Astrocyte (in vitro differentiated cells and primary cell): ENCODE measurements at places on chromosomes 11 and 22. TPM values are rescaled to one million over a fixed set of nuclear protein-coding genes. Genes with fewer than 3 reads are reported as not detected.
A peak's percentile ranks its signal among the peaks of the same experiment; 100 is the strongest.

DNA sequence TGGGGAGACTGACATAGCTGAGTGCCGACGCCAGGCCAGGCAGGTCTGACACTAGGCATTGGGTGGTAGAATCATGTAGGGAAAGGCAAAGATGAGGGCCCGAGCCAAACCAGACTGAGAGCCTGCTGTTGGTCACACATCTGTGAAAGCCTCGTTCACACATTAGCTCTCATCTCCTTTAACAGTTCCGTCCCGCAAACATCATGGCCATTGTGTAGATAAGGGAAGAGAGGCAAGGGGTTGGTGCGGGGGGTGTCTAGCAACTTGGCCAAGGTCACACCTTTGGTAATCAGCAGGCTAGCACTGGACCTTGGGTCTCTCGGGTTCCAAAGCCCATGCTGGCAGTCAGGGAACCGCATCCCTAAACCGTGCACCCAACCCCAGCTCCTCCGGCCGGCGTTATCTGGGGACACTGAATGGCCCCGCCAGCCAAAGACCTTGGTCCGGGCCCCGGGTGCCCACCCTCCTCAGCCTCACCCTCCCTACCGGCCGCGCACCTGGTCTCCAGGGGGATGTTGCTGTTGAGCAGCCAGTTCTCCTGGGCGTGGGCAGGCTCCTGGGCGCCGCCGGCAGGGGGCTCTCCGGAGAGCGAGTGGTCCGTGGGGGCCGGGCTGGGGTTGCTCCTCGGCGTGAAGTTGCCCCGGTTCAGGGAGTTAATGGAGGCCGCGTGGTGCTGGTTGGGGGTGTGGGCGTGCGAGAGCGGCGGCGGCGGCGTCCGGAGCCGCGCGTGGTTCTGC lies 328.3 kb upstream of the NARS2 start:
- no peaks in the 10 kb centered on the region for H3K4me1 ChIP-seq
- H3K4me3 ChIP-seq: no peak overlapping the region
- no peak for DNase-seq
- no peaks in the 10 kb centered on the region for H3K27me3 ChIP-seq
- no peak overlapping the region for H3K27ac ChIP-seq

- H3K4me3 ChIP-seq: peak overlapping the region; percentile 16
- no peaks in the 10 kb centered on the region for H3K27me3 ChIP-seq
- peaks cover 43% of the 10 kb centered on the region for H3K4me1 ChIP-seq
- H3K36me3 ChIP-seq: no peaks in the 10 kb centered on the region
- DNase-seq: peak; percentile 100
Observed at GRCh38 chr11:9565822-9566560, 7.5 kb upstream of the WEE1 start.

- peaks cover 6% of the 10 kb centered on the region for H3K4me1 ChIP-seq
- no peak for DNase-seq
- no peak overlapping the region for H3K4me3 ChIP-seq
- no peaks in the 10 kb centered on the region for H3K27me3 ChIP-seq
- no peak overlapping the region for H3K27ac ChIP-seq
- peaks cover 3% of the 10 kb centered on the region for H3K36me3 ChIP-seq
Observed at GRCh38 chr11:46402957-46403902, 11.7 kb upstream of the CHRM4 start.

DNA sequence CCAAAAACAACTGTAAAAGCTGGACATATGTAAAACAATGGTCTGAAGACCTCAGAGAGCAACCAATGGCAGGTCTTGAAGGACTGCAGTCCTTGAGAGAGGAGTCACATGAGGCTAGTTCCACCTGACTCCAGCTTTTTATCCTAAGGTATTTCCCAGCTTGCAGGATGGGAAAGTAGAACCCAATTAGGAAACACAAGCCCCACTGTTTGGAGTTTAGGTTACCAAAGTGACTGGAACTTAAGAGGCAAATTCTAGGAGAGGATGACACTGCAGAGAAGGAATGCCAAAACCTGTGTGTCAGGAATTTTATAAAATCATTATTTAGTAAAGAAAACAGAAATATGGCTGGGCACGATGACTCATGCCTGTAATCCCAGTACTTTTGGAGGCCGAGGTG lies 18.4 kb downstream of the OR2AT4 start:
- no peaks in the 10 kb centered on the region for H3K36me3 ChIP-seq
- H3K4me1 ChIP-seq: no peaks in the 10 kb centered on the region
- no peak overlapping the region for H3K4me3 ChIP-seq
- DNase-seq: peak; percentile 12
- H3K27ac ChIP-seq: no peak overlapping the region

ZC3H12C gene
- 10.4 and 12.0 TPM in 2 replicates for total RNA-seq

SPI1 gene
- total RNA-seq: not detected in 2 replicates

DNA sequence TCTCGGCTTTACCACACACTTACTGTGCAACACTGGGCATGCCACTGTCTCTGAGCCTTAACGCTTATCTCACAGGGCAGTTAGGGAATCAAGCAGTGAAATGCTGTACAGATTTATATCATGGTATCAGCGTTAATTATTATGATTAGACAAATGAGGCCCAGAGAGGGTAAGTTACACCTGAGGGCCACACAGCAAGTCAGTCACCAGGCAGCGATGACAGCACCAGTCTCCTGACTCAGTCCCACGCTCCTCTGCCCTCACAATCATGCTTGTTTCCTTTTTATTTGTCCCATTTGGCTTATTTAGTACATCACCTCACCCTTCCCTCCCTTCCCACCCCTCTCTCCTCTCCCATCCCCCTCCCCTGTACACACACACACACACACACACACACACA lies 12.2 kb downstream of the CHRDL2 start:
- no peaks in the 10 kb centered on the region for H3K4me1 ChIP-seq
- H3K27me3 ChIP-seq: peaks cover 8% of the 10 kb centered on the region
- no peak overlapping the region for H3K4me3 ChIP-seq
- DNase-seq: no peak
- no peak overlapping the region for H3K27ac ChIP-seq

CCDC34 gene
- total RNA-seq: 11.7 and 12.8 TPM in 2 replicates

DNA sequence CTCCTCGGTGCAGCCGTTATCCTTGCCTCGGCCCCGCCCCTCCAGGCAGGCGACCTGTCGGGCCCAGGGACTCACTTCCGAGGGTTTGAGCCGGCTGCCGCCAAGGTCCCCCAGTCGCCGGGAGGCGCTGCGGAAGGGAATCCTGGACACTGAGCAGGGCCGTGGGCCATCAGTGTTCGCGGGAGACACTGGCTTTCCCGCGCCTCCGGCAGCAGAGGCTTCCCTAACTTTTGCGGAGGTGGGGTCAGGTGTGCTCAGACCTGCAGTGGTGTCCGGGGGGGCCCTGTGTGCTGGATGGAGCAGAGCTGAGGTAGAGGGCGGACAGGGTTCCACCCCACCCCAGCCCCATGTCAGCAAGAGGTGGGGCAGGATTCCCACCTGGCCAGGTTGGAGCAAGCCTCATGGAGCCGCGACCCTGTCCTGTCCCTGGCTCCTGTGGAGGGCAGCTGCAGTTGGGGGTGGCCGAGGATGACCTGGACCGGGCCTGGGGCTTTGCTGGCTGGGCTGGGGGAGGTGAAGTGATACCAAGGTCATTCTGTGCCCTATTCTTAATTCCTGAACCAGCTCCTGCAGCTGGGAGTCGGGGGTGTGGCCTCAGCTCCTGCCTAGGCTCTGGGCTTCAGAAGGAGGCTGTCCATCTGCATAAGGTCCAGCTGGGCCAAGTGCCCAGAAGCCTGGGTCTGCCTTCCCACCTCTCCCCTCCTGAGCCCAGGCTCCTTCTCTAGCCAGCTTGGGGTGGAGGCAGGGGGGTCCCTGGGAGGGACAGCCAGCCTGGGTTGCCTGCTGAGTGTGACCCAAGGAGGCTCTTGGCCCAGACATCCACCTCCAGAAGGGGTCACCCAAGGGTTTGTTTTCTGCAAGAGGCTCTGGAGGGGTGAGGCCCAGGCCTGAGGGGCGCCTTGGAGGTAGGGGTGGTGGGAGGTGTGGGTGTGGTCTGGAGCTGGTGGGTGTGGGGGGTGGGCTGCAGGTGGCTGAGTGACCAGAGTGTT lies 8.4 kb downstream of the TSPAN4 start:
- no peaks in the 10 kb centered on the region for H3K27me3 ChIP-seq
- DNase-seq: no peak
- peaks cover 21% of the 10 kb centered on the region for H3K4me1 ChIP-seq
- H3K4me3 ChIP-seq: no peak overlapping the region
- no peak overlapping the region for H3K27ac ChIP-seq

DNA sequence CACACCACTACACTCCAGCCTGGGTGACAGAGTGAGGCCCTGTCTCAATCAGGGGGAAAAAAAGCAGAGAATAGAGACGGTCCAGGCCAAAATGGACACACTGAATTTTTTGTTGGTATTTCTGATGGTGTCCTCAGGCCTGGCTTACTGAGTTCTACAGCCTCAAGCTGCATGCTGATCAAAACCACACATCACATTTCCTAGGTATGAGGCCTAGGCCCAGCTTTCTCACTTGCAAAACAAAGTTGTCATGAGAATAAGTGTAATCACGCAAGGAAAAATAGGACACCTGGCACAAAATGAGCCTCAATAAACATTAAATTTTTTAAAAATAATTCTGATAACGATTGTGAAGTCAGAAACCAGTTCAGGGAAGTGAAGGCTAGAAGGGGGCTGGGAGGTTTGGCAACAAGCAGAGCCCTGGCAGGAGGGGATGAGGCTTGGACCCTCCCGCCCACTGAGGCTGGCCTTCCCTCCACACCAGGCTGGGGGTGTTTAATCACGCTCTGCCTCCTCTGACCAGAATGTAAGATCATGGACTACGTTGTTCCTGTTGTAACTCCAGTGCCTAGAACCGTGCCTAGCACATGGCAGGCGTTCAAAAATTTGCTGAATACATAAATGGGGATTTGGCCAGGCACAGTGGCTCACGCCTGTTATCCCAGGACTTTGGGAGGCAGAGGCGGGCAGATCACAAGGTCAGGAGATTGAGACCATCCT lies 18.1 kb downstream of the PACSIN2 start:
- DNase-seq: peak; percentile 75
- H3K36me3 ChIP-seq: no peaks in the 10 kb centered on the region
- no peak overlapping the region for H3K4me3 ChIP-seq
- no peaks in the 10 kb centered on the region for H3K27me3 ChIP-seq
- H3K27ac ChIP-seq: no peak overlapping the region

DNA sequence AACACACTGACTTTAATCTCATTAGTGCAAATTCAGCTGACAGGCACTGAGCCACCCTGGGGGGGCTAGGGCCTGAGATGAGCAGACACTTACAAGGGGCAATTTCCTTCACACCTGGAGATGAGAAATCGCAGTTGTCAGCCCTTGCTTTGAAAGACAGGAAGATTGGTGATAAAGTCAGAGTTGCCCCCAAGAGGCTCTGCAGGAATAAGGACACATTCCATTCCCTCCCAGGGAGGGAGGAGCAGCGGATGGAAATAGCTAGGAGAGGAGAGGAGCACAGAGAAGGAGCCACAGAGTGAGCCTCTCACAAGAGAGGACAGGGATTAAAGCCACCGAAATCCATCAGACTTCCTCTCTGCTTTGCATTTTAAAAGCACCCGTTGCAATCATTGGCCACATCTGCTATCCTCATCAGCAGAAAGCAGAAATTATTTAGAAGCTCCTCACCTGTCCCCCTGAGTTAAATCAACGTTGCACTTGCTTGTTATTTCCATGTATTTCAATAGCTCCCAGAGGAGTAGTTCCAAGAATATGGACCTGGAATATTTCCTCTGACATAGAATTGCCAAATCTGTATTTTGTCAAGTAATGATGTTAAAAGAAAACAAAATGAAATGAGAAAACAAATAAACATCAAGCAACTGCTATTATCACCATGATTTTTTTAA lies 213.7 kb downstream of the BARX2 start:
- H3K4me1 ChIP-seq: no peaks in the 10 kb centered on the region
- no peak overlapping the region for H3K27ac ChIP-seq
- DNase-seq: no peak
- H3K27me3 ChIP-seq: peaks cover 4% of the 10 kb centered on the region

- DNase-seq: no peak
- peaks cover 18% of the 10 kb centered on the region for H3K4me1 ChIP-seq
- no peaks in the 10 kb centered on the region for H3K36me3 ChIP-seq
- H3K27me3 ChIP-seq: no peaks in the 10 kb centered on the region
- H3K4me3 ChIP-seq: no peak overlapping the region
- no peak overlapping the region for H3K27ac ChIP-seq
Observed at GRCh38 chr11:95154514-95154913, 64.9 kb downstream of the ENDOD1 start.

DNA sequence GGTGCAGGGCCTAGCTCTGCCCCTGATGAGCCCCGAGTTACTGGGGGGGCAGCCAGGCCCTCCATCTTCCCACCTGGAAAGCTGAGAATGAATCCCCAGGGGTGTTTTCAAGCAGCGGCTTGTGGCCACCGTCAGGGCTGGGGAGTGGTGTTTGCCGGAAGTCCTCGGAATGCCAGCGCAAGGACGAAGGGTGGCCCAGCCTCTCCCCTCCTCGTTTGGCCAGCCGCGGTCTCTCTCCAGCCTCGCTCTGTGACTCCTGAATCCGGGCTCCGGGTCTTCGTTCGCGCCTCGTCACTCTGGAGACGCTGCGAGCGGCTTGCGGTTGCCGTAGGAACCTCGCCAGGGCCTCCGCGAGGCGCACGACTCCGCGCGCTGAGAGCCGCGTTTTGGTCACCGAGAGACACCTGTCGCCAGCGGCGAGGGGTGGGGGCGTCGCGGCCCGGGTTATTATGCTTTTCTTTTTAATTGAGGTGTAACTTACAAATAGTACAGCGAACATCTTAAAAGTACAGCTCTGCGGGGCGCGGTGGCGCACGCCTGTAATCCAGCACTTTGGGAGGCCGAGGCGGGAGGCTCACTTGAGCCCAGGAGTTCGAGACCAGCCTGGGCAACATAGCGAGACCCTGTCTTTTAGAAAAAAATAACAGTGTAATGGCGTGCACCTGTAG lies 6.3 kb upstream of the KDELR3 start:
- H3K27me3 ChIP-seq: peaks cover 45% of the 10 kb centered on the region
- H3K4me1 ChIP-seq: no peaks in the 10 kb centered on the region
- H3K4me3 ChIP-seq: no peak overlapping the region
- DNase-seq: peak; percentile 83
- no peak overlapping the region for H3K27ac ChIP-seq

OR51E2 gene
- total RNA-seq: 0.27 and 0.38 TPM in 2 replicates

DNA sequence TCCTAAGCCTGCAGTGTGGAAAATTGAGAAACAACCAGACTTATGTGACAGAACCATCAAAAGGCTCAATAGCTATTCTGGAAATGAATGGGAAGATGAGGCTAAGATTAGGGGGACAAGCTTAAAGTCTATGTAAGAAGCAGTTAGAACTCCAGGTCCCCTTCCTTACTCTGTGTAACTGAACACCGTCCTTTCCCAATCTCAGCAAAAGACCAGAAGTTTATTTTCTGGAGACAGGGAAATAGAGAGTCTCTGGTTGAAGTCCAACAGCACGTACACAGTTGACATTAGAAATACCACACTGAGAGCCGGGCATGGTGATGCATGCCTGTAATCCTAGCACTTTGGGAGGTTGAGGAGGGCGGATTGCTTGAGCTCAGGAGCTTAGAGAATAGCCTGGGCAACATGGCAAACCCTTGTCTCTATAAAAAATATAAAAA lies 93.9 kb downstream of the CD44 start:
- H3K27me3 ChIP-seq: no peaks in the 10 kb centered on the region
- peaks cover 37% of the 10 kb centered on the region for H3K36me3 ChIP-seq
- no peak overlapping the region for H3K4me3 ChIP-seq
- no peak overlapping the region for H3K27ac ChIP-seq
- peaks cover 18% of the 10 kb centered on the region for H3K4me1 ChIP-seq
- DNase-seq: no peak

TRIM64C gene
- not detected in 2 replicates for total RNA-seq
